Renal cortical epithelial cell (primary cell): ENCODE measurements at places on chromosomes 3 and 15.

- DNase-seq: no peak
Measured at GRCh38 chr3:127568586-127568985, 21.9 kb downstream of the TPRA1 start.

DNA sequence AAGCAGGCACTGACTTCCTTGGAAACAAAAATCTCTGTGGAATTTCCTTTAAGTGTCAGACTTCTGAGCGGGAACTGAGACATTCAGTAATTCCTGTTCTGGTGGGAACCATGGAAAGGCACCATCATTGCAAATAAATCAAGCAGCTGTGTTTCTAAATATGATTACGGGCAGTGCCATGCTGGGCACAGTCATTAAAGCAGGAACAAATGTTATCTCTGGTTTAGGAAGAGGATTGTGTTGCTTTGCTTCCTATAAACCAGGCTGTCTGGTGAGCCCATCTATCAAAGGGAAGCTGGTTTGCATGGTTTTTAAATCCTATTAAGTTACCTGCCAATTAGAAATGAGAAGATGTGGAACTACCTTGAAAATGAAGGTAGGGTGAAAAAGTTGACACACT, 86.7 kb downstream of the EBLN2 start:
- DNase-seq: no peak

GRCh38 chr3:54608041-54608440, 319.8 kb downstream of the LRTM1 start:
- no peak for DNase-seq

GRCh38 chr15:92499731-92500530, 106.2 kb downstream of the ST8SIA2 start:
- no peak for DNase-seq

- no peak for DNase-seq
Measured at GRCh38 chr3:71973274-71974030, 188.5 kb upstream of the PROK2 start.

DNA sequence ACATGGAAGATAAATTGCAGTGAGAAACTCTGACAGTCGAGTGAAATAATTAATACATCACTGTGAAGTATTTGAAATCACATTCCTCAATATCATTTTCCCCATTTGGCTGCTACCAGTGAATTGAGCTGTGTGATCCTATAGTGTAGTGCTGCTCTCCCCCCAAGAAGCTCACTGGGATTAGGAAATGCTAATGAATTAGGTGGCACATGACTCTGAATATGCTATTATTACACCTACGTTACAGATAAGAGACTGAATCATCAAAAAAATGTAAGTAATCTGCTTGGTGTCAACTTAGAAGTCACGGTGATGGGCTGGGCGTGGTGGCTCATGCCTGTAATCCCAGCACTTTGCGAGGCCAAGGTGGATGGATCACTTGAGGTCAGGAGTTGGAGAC, 34.7 kb upstream of the SYNM start:
- no peak for DNase-seq

GRCh38 chr15:45603881-45604280, 16.7 kb downstream of the BLOC1S6 start:
- DNase-seq: no peak

GRCh38 chr15:99365242-99365641, 114.0 kb downstream of the LRRC28 start:
- DNase-seq: no peak

GRCh38 chr3:20890111-20890519, 704.1 kb upstream of the SGO1 start:
- DNase-seq: no peak

- DNase-seq: no peak
Measured at GRCh38 chr3:16472593-16472992, 40.9 kb downstream of the RFTN1 start.

GRCh38 chr3:143266511-143266910, 146.9 kb downstream of the CHST2 start:
- no peak for DNase-seq

DNA sequence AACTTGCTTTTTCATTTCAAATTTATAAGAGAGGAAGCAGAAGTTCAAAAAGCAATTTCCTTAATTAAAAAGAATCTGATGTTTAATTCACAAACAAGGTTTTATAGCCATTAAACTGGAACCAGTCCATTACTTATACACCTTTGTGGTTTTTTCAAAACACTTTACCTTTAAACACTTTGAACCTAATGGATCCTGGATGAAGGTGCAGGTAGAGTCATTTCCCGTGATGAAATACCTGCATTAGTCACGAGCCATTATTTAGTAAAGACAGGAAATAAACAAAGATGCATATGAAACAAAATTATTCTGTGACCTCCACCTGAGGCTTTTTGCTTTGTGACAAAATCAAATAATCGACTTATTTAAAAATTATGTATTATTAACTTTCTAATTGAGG, 341.7 kb upstream of the UBE2E2 start:
- peak; percentile 55 for DNase-seq

- no peak for DNase-seq
Measured at GRCh38 chr15:99443056-99443756, 122.6 kb upstream of the MEF2A start.

DNA sequence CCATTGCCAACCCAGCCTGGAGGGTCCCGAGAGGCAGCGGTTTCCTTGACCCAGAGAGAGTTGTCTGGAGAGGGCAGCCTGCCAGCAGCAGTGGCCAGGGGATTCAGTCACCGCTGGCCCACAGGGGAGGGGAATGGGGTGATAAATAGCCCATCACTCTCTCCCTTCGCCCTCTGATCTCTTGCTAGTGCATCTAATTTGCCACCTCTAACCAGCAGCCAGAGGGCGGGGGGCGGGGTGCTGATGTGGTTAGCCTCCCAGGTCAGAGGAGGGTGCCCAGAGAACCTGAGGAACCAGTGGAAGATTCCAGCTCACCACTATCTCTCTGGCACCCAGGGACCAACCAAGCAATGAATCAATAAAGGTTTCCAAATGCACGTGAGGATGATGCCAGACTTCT, 35.1 kb upstream of the SLC6A11 start:
- DNase-seq: no peak

DNA sequence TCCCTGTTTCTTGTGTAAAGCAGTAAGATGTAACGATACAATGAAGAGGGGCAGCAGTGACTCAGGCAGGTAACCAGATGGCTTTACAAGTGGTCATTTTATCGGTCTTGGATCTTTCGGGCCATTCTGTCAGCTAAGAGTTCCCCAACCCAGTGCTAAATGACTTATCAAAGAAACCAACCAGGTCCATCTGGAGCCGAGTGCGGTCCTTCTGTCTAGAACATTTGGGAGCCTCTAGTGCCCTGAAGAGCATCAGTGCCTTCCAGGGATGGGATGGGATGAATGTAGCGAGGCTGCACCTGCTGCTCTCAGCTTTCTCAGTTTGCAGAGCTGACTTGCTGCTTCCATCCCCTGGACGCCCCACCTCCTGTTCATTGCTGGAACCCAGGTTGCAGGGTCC, 131.7 kb upstream of the AGBL1 start:
- DNase-seq: no peak

- no peak for DNase-seq
Measured at GRCh38 chr3:179432021-179432420, 19.2 kb downstream of the GNB4 start.

GRCh38 chr3:128416578-128417211, 50.0 kb downstream of the DNAJB8 start:
- peak; percentile 72 for DNase-seq

- peak; percentile 49 for DNase-seq
Measured at GRCh38 chr3:100737334-100737733, 28.0 kb downstream of the TFG start.

GRCh38 chr3:39261726-39262125, 18.1 kb downstream of the CX3CR1 start:
- no peak for DNase-seq

GRCh38 chr15:45402955-45403877, 24.9 kb upstream of the GATM start:
- DNase-seq: peak; percentile 71

- DNase-seq: no peak
Measured at GRCh38 chr3:41031401-41031800, 167.9 kb upstream of the CTNNB1 start.

- DNase-seq: no peak
Measured at GRCh38 chr3:96731031-96731430, 83.4 kb upstream of the EPHA6 start.

DNA sequence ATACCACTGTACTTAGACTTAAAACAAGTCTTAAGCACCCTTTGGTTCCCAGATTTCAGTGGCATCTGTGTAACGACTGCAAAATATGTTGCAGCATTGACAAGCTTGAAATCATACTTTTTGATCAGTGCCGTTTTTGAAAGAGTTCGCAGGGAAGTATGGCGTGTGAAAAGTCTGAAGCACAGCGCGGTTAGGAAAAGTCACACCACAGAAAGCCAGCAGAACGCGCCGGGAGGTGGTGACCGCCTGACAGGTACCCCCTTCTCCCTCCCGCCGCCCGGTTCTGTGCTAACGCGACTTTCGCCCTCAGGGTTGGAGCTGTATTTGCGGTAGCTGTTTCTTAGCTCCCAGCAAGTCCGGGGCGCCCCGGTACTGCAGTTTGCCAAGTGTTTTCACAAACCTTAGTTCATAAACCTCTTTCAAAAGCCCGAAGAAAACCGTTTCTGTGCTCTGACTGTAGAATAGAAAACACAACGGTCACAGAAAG, 481 bp upstream of the CRYBG3 start:
- no peak for DNase-seq

GRCh38 chr15:72077950-72078349, 40.0 kb downstream of the MYO9A start:
- no peak for DNase-seq

DNA sequence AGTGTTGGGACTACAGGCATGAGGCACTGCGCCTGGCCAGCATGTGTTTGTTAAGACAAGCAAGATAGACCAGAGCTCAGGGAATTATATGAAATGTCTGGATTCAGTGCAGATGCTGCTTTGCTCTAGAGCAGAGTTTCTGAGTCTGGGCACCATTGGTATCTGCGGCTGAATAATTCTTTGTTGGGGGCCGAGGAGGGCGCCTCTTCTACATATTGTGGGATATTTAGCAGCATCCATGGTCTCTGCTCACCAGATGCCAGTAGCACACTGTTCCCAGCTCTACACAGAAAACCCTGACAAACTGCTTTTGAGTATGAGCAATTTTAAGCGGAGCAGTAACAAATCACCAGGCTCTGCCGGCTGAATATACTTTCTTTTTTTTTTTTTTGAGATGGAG, 3.6 kb upstream of the LDHAL6B start:
- DNase-seq: no peak

DNA sequence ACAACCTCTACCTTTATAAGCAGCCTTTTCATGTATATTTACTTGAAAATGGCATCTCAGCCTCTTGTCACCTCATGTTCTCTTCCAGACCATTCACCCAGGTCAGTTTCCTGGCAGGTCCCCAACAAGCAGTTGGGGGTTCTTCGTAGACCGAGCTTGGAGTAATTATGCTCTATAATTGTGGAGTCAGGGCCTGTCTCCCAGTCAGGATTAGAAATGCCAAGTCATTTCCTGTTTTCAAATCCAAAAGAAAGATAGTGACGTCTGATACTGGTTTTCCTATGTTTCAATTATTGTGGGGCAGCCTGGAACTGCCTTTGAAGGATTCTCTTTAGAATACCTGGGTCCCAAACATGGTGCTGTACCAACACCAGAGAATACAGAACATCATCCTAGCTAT, 430.6 kb downstream of the MECOM start:
- DNase-seq: peak; percentile 57

DNA sequence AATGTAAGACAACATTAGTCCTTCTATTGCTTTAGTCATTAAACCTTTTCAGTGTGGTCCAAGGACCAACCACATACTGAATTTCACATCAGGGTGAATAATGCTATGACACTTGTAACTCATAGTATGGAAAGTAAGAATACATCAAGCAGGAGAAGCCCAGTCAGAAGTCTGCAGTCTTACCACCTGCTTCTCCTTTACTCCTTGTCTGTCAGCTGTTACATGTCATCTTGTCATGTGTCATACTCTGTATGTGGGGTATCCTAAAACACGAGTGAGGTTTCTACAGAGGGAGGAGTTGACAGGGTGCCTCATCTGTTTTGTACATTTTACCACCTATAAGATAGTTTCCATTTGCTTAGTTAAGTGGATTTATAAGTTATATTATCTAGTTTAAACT, 32.8 kb upstream of the EID1 start:
- no peak for DNase-seq

- no peak for DNase-seq
Measured at GRCh38 chr15:31255732-31256377, 70.8 kb upstream of the KLF13 start.

DNA sequence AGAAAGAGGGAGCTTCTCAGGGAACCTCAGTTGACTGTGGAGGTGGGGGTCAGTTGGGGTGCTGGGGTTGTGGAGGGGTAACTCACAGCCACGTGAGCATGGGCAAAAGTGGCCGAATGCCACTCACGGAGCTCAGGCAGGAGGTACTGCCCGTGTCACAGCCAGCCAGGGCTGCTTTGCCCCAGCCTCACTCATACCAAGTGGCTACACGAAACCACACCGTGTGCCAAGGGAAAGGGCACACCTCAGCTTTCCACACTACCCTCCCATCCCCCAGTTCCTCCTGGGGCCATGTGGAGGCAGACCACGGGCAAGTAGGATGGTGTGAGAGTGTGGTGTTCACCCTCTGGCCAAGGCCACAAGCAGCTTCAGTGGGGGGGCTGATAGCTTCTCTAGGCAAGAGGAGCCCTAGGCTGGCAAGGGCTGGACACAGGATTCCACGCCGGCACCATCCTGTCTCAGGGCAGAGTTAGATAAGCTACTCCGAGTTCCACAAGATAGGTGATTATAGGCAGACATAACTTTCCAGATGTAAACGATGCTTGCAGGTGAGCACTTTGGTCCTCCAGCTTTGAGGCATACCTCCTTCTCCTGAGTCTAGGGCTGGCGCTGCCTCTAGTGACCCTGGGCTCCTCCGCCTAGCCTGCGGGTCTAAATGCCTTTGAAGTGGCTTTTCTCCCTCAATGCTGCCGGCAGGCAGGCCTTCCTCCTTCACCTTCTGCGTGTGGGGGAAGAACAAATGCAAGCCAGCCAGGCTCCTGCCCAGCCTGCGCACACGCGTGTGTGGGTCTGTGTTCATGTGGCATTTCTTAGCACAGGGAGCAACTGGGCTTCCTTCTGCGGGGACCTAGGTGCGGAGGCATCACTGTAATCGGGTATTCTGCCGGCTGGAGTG, 25.0 kb downstream of the RGMA start:
- no peak for DNase-seq

- no peak for DNase-seq
Measured at GRCh38 chr3:179107617-179108016, 36.0 kb upstream of the ZMAT3 start.

DNA sequence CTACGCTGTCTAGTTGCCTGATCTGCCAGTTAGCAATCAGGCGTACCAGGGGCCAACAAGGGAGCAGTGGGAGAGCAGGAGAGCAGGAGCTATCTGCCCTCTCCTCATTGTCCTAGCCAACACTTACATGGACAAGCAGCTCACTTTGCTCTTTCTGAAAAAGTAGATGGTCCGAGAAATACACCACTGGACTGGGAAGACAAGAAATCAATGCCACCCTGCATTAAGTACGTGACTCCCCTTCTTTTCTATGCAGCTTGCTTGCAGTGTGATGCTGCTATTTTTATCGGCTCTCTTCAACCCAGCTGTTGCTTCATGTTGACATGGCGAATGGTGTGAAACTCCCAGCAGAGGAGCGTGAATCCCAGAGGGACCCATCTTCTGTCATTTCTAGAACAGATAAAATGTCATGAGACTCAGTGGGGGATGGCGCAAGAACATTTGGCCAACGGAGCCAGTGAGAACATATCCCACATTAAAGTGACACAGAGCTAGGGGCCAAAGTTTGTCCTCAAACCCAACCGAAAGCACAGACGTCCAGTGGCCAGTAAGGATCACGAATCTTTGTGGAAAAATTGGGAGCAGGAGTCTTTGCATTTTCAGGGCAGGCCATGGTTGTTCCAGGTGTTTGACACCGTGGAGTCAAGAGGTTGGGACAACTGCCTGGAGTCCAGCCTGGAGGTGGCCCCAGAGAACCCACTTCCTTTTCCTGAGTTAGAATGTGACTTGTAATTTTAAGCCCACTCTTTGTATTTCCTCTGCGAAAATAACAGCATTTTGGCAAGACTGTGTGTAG, 53.7 kb upstream of the MEF2A start:
- DNase-seq: no peak
